ENCODE measurements at places on chromosomes 6 and 20.
A peak's percentile ranks its signal among the peaks of the same experiment; 100 is the strongest.

GRCh38 chr6:3916211-3916610 lies 67.0 kb downstream of the FAM50B start:
- DNase-seq: no peak

- no peak for DNase-seq
Observed at GRCh38 chr20:17437251-17437650, 93.9 kb downstream of the BFSP1 start.

DNA sequence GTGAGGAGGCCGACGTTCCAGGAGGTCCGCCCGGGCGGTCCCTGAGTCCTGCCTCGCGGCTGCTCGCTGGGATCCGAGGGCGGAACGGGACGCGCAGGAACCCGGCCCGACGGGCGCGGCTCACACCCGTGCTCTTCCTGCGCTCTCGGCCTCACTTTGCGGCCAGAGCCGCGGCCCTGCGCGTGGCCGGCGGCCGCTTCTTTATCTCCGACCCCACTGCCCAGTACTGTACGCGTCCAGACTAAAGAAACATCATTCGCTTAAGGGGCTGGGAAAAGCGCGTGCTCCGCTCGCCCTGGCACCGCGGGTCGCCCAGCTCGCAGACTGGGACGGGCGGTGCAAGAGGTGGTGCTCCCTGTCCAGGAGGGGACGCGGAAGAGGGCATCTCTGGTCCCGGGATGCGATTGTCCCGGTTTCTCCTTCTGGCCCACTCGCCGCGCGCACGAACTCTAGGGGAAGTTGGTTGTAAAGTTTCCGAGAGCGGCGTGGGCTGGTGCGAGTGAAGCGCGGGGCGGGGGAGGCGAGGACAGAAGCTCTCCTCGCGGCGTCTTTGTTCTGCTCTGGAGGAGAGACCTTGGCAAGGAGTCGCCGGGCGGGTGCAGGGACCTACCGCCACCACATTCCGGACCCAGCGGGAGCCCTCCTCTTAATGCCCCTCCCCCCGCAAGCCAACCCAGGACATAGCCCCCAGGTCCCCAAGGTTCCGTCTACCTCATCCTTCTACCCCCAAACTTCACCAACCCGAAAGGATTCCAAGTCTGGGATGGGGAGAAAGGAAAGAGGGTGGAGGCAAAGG lies 71.0 kb downstream of the SOX4 start:
- DNase-seq: peak; percentile 7

GRCh38 chr6:101443315-101443714 lies 49.8 kb downstream of the GRIK2 start:
- no peak for DNase-seq

DNA sequence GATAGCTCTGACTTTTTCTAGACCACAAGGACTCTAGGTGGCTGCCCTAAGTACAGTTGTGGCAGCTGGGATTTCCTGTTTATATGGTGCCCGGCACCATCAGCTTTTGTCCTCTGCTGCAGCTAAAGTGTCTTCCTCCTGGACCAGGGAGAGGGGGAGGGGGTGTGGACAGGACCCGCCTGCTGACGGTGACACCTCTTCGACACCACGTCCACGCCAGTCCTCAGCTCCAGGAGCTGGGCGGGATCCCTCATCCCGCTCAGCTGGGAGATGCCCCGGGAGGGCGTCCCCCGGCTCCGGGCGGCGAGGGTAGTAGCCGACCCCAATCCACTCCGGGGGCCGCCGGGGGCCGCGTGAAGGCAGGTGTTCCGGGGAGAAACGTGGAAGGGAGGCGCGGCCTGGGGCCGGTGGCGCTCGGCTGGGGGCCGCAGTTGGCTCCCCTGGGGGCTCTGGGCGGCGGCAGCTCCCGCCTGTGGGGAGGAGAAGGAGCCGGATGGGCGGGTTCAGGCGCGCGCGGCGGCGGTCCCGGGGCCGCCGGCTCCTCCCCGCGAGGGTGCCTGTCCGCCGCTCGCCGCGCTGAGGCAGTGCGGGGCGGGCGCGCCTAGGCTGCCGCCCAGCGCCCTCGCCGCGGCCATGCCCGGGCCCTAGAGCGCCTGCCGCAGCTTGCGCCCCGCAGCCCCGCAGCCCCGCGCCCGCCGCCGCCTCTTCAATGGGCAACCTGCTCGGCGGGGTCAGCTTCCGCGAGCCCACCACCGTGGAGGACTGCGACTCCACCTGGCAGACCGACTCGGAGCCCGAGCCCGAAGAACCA lies at the start of gene OGFRL1:
TSS of gene OGFRL1 (plus strand) at position 584 of the 811 bp plus-strand sequence. CDS start at position 710, 126 bp downstream.
- peak; percentile 75 for DNase-seq

- DNase-seq: no peak
Observed at GRCh38 chr20:12715991-12716680, 292.6 kb upstream of the SPTLC3 start.

DNA sequence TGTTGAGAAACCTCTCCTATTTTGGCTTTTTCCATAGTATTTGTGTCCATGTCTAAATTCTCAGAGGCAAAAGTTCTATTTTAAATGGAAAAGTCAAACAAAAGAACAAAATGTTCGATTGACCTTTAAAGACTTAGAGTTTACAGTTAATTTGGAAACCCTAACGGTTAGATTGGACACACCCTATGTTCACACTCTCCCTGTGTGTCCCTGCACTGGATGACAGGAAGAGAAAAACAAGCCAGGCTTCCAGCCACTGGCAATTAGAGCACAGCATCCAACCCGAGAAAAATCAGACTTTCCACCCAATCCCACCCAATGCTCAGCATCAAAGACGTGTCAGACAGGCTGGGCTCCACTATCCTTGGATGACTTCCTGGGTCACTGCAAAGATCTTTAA lies 241.3 kb downstream of the TBXT start:
- no peak for DNase-seq

DNA sequence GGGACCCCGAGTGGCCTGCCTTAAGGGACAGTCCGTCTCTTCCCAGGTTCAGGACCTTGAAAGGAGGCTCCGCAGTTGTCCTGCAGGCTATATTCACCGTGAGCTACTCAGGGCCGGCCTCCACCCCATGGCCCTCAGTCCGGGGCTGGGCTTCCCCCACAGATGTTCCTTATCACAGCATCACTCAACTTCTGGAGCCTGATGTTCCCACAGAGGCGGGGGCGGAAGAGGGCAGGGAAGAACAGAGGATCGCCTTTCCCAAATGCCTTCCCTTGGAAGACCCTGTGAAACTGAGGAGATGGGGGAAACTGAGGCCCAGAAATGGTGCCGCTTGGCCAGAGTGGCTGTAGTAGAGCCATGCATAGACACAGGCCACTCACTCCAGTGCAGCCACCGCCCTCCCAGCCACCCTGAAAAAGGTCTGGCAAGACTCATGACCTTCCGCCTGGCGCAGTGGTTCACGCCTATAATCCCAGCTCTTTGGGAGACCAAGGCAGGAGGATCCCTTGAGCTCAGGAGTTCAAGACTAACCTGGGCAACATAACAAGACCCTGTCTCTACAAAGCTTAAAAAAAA lies 4.3 kb upstream of the COX4I2 start:
- DNase-seq: no peak
